Right renal pelvis (tissue), 4 donors: ENCODE measurements at places on chromosomes 3 and 15.

DNA sequence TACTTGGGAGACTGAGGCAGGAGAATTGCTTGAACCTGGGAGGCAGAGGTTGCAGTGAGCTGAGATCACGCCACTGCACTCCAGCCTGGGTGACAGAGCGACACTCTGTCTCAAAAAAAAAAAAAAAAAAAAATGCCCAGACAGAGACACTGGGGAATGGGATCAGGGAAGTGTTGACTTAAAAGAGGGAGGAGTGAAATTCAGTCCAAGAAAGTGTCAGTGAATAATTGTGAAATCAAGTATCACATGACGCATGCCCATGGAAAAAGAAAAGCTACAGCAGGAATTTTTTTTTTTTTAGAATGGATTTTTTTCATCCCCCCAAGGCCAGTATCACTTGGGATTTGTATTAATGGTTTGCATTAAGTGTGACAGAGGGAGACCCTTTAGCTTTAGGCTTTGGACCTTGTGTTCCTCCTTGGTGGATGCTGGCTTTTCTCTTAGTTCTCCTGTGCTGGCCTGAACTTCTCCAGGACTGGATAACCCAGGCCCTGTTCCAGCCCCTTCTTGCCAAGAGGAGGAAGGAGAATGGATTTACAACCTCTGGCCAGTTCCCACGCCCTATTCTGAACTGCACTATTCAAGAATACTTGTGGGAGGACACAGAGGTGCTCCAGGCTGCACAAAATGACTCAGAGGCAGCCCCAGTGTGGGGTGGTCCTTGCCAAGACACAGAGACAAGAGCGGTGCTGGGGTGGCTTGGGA is 36.7 kb upstream of the ZNF774 start:
- no peak for DNase-seq

GRCh38 chr15:59764775-59765174 is 75.7 kb upstream of the BNIP2 start:
- no peak for DNase-seq

DNA sequence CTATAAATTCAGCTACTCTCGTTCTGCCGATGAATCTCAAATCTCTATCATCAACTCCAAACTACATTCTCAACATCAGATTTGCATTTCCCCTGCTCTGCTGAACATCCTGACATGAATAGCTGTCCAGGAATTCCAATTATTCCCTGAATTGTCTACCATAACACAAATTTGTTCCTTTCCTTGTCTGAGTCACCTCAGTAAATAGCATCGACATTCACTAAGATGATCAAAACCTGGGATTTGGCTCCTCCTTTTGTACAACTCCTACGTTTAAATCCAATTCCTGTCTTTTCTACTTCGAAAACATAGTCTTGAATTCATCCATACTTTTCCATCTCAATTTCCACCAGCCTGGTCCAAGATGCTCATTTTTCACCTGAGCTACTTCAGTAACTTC is 107.0 kb downstream of the GREM1 start:
- no peak for DNase-seq

- no peak for DNase-seq
These were observed 33.2 kb upstream of the GOLGA8B start for GRCh38 chr15:34616613-34617012.
